ENCODE measurements at places on chromosomes 6 and 20.

DNA sequence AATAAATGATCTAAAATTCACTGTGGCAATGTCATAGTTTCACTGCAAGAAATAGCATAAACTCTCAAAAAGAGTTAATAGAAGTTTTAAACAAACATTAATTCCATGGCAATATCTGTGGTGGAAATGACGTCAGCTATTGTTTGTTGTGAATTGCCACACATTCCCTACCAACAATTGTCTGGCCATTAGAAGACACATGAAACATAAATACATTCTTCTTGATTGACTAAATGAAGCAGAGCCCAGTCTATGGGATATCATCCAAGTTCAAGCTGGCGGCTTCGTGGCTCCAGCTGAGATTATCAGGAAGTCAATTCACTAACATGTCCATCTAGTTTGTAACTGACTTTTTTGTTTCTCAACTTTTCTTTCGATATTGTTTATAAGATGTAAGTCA is 369.0 kb downstream of the ARHGAP18 start:
- peak; percentile 83 for DNase-seq

DNA sequence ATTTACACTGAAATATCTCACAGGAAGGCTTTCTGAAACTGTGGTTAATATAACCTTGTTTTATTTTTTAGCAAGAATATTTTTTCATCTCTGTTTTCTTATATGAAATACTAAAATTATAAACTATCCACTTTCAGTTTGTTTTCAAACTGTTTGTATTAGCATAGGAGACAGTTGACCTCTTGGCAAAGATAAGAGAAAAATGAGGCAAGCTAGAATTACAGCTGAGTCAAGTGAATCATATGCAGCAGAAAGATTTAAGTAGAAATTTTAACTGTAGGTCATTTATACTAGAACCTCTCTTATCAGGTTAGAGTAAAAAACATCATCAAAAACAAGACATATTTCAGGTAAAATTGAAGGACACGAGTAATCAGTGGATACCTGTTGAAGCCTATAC is 792.6 kb downstream of the PHF3 start:
- DNase-seq: no peak

- no peak for DNase-seq
Measured at GRCh38 chr6:117465691-117466090, 16.8 kb upstream of the DCBLD1 start.

- DNase-seq: peak; percentile 18
Measured at GRCh38 chr6:102742028-102742427, 1348.5 kb downstream of the GRIK2 start.

DNA sequence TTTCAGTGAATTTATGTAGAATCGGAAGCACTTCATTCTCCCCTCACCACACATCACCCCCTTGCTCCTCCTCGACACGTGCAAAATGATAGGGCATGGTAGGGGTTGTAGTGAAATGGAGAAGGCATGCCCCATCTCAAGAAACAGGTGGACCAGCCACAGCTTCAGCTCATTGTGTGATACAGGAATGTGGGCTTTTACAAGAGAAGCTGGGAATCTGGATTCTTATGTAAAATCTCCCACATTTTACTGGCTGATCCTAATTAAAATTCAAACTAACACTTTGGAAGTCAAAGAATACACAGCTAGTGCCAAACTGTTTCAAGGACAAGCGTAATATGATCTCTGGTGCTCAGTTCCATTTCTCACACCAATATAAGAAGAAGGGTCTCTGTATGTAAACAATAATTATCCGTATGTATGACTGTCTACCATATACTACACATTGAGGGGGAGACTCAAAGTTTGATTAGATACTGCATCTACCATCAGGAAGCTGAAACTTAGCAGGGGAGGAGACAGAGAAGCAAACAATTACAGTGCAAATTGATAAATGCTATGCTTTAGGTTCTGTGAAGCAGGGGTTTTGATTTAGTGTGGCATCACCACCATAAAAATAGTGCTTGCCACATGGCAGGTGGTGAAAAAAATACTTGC is 24.3 kb upstream of the KIAA0408 start:
- DNase-seq: no peak

DNA sequence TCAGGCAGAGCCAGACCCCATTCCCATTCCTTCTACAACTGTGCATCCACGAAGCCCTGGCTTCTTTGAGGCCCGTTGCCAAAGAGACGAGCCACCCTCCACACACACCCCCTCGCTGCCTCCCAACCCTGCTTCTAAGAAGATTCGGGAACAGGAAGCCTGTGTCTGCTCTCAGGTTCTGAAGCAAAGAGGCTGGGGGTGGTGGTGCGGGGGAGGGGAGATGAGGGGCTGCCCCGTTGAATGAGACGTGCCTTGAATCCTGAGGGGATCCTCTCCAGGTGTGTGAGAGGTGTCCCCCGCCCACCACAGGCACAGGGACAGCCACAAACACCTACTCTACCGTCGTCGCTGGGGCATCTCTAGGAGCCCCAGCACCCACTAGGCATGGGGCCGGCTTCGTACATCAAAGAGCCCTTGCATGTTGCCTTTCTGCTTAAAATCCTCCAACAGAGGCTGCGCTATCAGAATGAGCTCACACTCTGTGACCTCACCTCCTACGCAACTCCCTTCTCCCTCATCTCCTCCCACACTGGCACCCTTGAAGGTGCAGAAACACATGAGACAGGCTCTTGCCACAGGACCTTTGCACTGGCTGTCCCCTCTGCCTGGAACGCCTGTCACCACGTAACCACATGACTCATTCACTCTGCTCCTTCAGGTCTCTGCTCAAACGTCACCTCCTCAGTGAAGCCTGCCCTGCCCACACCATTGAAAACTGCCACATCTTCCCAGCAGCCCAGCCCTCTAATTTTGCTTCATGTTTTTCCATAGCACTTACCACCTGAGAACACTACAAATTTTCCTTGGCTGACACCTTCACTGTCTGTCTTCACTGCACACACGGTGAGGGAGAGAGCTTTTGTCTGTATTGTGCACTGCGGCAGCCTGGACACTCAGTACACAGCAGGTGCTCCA is 58.5 kb downstream of the PREX1 start:
- DNase-seq: no peak

- no peak for DNase-seq
Measured at GRCh38 chr20:4998160-4998651, 3.1 kb downstream of the SLC23A2 start.

GRCh38 chr6:46221222-46221793 is 50.5 kb upstream of the ENPP5 start:
- peak; percentile 28 for DNase-seq

GRCh38 chr6:133594652-133595110 is 294.2 kb upstream of the TCF21 start:
- DNase-seq: peak; percentile 23

DNA sequence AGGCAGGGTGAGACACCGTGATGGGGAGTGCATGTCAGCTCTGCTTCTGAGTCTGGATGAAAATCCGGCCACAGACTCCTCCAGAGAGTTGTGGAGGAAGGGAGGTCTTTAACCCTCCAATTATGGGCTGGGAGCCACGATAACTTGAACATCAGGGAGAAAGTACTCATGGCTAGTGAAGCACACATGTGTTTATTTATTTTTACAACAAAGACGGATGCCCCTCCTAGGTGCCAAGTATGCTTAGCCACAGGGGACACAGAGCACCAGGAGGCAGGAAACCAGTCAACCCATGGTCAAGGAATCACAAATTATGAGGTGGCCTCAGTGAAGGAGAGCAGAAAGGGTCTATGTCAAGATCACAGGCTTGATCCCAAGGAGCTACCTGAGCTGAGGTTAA is 54.1 kb downstream of the ZNF217 start:
- no peak for DNase-seq

DNA sequence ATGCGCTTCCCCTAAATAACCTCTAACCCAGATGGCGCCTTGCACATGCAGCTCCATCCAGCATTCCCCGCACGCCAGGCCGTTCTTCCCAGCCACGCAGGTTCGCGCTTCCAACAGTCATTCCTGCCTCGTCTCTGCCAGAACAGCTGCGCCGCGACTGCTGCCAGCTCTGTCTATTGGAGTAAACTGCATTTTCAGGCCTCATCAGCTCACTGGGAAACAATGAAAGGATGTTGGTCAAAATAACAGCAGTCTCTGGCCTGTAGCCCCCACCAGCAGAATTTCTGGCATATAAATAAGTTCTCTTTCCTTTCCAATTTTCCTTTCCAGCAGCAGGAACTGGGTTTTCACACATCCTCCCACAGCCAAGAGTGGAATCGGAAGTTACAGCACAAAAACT is 14.6 kb downstream of the NRSN1 start:
- DNase-seq: no peak

DNA sequence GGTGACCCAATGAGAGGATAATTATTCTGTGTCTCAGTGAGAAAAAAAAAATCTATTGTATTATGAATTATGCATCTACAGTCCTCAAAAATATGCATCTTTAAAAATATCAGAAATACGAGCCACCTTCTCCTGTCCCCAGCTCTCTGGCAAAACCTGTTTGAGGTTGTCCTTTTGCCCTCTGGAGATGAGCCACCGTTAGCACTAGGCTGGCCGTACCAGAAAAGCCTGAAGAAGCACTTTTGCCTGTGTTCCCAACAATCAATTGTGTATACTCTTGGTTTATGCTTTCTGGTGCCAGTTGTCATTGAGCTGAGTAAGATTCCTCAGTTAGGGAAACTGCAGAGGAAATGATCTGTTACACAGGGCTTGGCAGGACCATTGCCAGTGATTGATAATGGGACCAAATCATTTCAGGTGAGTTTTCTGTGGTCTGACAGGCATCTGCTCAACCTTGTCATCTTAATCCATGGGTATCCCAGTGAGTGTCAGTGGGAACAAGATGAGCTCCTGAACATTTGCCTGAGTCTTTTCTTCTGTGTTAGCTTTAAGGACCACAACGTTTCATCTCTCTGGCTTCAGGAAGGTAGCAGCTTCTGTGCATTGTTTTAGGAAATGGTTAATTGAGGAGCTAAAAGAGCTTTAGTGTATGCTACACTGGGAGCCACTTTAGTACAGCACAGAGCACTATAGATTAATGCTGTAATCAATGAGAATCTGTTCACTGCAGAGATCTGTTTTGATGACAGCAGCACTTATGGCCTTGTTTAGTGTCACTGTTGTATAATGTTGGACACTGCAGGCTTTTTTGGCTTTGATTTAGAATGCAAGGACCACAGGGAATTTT is 330.1 kb downstream of the RIMS1 start:
- DNase-seq: no peak

- no peak for DNase-seq
Measured at GRCh38 chr6:142367501-142368018, 65.8 kb downstream of the ADGRG6 start.

GRCh38 chr20:48866936-48867335 is 39.1 kb upstream of the PREX1 start:
- no peak for DNase-seq

- DNase-seq: peak; percentile 74
Measured at GRCh38 chr6:97632341-97632740, 349.3 kb upstream of the MMS22L start.

GRCh38 chr6:37934276-37934675 is 114.7 kb downstream of the ZFAND3 start:
- DNase-seq: peak; percentile 28

- peak; percentile 65 for DNase-seq
Measured at GRCh38 chr6:52417675-52418111, 2.4 kb upstream of the EFHC1 start.

GRCh38 chr6:24149296-24149695 is 23.3 kb downstream of the NRSN1 start:
- no peak for DNase-seq

DNA sequence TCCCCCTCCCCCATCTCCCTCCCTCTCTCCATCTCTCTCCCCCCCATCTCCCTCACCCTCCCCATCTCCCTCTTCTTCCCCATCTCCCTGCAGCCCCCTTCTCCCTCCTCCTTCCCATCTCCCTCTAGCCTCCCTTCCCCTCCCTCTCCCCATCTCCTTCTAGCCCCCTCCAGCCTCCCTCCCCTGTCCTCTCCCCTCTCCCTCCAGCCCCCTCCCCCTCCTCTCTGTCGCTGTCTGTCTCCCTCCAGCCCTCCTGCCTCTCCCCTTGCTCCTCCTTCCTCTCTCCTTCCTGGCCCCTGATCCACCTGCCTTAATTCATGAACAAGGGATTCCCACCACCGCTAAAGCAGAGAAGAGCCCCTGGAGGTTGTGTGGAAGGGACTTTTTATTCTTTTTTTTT is 26.9 kb upstream of the CHMP4B start:
- DNase-seq: no peak

GRCh38 chr20:8414586-8415274 is 282.7 kb downstream of the PLCB1 start:
- DNase-seq: peak; percentile 68

GRCh38 chr20:675453-676314 is at the start of gene SCRT2:
Gene SCRT2 (minus strand): TSS chr20:675802. CDS start chr20:675601, 201 bp downstream.
- DNase-seq: peak; percentile 74

DNA sequence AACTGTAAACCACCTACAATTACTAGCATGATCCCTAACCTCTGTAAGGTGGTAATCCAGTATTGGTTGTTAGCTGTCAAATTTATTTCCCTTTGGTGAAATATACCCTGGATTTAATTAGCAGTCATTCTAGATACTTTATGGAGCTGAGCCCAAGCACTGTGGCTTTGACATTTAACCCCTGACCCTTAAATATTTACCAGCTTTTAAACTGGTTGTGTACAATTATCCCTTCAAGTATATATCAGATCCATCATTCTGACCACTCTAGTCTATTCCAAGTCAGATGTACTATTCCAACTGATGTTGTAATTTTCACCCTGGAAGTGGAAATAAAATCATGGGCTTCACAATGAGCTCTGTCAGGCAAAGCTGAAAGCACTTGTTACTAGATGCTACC is 229.6 kb downstream of the FOXC1 start:
- no peak for DNase-seq

DNA sequence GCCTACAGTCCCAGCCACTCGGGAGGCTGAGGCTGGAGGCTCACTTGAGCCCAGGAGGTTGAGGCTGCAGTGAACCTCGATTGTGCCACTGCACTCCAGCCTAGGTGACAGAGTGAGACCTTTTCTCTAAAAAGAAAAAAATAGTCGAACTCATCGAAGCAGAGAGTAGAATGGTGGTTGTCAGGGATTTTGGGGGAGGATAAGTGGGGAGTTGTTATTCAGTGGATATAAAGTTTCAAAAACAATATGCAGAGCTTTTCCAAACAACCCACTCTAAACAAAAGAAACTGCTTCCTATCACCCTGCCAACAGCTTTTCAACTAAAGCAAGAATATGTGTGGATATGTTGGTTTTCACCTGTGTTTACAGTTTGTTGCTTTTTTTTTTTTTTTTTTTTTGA is 11.6 kb upstream of the MAK start:
- no peak for DNase-seq

DNA sequence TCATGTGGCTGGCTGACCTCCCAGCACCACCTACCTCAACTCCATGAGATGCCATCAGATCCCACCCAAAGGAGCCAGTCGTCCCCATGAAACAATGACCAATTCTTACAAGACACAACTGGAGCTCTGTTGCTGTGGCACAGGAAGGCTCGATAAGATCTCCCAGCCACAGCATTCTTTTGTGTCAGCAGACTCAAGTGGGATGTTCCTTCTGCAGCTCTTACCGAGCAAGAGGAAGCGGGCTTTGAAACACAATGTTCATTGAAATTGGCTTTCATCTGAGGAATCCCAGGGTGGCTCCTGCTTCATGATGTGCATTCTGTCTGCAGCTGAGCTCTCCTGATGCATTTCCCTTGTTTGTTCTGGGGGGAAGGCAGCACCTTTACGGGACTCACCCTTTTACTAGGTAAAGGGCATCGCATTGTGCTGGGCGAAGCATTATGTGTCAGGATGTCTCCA is 222.0 kb upstream of the SGK1 start:
- peak; percentile 30 for DNase-seq

Data from fibroblast of skin of right biceps (primary cell).